ENCODE measurements at places on chromosomes 12 and 14.

DNA sequence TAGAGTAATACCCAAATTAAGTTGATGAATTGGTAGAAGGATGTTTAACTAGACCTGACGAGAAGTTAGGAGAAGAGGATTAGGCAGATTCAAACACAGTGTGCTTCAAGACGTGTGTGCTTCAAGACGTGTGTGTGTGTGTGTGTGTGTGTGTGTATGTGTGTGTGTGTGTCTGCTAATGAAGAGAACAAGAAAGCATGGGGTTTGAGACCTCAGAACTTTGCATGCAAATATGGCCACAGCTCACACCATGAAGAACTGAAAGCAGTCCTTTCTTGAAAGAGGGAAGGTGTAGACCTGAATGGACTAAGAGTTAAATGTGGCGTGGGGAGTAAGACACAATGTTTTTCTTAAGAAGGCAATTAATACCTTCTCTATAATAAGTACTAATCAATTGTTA lies 32.5 kb upstream of the SSPN start:
- no peak for DNase-seq

DNA sequence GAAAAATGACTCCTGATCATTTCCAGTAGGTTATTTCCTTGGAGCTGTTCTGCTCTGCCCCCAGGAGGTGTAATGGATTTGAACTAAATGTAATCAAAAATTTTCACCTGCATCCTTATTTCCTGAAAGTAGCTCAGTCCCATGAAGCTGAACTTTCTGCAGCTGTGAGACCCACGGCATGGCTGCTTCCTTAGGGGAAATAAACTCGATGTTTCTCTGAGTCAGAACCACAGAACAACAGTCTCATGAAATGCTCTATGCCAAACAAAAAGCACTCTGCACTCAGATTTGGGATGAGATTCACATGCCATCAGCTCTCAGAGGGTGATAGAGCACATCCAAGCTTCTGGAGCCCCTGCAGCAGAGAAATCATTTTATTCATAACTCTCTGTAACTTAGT lies 224.1 kb upstream of the PLEKHG7 start:
- no peak for DNase-seq

- DNase-seq, result no peak
Observed at GRCh38 chr14:39107591-39107996, 4.6 kb upstream of the SEC23A start.

DNA sequence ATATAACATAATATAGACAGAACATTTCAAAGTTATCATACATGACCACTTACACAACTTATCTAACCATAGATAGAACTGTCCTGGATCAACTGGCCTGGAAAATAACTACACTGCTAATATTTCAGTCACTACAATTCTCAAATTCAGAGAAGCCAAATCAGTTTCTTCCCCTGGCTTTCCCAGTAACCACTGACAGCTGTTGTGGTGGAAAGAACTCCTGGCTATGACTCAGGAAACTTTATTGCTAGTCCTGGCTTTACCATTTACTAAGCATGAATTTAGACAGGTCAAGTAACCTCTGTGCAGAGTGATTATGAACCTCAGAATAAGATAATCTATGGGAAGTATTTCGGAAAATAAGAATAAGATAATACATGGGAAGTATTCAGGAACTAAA lies 244.9 kb upstream of the DIO2 start:
- no peak for DNase-seq

DNA sequence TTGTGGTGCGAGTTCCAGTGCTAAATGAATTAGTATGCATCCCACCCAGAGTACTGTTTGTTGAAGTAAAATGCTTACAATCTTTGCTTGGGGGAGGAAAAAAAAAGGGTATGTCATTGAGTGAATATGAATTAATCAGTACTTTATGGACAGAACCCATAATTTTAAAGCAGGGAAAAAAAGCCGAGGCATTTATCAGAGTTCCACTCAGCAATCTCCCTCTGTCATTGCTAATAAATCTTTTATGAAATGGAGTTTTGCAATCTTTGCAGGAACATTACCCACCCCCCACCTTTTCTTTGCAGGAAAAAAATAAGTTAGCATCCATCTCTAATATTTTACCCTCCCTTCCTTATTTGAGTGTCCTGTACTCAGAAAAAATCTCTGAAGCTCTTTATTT lies 127.9 kb upstream of the TMPO start:
- DNase-seq, result no peak

DNA sequence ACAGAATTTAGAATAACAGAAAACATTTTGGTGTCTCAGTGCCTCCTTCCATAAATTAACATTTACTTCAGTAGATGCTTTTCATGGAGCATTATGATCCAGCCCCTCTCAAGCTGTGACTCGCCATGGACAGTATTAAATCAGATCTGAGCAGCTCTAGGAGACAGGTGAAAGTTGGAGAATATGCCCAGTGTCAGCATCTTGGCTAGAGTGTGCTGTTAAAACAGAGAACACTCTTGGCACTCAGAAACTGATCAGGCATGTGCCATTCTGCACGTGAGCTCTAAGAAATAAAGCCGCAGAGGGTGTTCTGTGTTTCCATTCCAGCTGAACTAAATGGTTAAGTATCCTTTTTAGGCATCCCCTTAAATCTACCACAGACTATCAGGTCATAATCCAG lies 68.0 kb downstream of the DIP2B start:
- DNase-seq, result no peak

DNA sequence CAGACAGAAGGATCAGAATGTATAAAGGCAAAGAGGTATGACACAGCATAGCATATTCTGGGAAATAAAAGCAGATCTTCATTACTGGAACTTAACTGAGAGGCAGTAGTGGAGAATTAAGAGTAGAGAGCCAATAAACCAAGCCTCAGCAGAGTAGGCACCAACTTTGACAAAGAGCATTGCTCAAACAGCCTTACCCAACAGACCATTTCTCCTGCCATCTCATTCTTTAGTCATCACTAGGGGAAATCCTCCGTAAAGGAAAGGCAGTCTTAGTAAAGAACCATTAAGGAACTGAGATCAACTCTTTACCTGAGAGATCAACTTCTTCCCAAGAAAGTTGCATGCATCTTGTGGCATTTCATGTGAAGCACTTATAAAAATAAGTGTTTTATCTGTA lies 36.6 kb downstream of the SENP1 start:
- DNase-seq, result no peak

- DNase-seq, result no peak
Observed at GRCh38 chr12:26971963-26972362, 33.7 kb downstream of the FGFR1OP2 start.

DNA sequence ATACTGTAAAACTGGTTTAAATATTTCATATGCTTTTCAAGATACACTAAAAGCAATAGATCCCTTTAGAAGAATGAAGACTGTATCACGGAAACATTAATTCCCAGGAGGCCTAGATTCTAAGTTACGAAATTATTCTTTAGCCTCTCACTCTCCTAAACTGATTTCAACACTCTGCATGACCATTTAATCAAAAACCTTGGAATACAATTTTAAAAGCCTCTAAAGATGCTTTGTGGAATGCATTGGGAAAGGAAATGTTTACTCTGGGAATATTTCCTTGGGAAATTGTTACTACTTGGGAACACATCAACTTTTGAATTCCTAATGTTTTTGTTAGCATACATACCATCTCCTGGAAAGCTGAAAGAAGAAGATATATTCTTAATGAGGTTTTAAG lies 255.7 kb upstream of the FAR2 start:
- DNase-seq, result no peak

- no peak for DNase-seq
Observed at GRCh38 chr14:97731800-97732199, 934.6 kb downstream of the VRK1 start.

GRCh38 chr12:46777587-46777986 lies 48.2 kb downstream of the SLC38A4 start:
- DNase-seq, result no peak

DNA sequence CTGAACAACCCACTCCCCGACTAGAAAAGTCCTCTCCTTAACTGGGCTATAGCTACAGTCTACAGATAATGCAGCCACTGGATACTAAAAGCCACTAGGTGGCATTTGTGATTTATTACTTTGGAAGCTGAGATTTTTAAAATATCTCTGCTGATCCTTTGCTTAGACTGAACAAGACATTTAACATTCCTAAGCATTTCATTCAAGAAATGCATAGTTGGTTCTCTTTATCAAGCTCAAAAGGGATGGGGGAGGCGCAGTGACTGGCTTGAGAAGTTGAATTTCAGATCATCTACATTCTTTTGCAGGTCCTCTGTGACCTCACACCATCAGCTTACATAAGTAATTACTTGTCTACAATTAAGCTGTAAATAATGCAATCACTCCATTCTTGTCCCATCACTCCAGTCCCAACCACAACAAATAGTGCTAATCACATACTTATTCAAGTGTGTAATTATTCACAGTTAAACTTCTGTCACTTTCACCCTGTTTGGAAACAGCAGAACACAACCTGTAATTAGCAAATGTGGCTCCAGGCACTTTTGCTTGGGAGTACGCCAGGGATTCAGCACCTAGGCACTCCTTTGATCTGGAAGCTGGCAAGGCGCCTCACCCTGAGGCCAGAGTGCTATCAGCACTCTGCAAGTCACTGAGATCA lies 203.6 kb downstream of the NOVA1 start:
- no peak for DNase-seq

DNA sequence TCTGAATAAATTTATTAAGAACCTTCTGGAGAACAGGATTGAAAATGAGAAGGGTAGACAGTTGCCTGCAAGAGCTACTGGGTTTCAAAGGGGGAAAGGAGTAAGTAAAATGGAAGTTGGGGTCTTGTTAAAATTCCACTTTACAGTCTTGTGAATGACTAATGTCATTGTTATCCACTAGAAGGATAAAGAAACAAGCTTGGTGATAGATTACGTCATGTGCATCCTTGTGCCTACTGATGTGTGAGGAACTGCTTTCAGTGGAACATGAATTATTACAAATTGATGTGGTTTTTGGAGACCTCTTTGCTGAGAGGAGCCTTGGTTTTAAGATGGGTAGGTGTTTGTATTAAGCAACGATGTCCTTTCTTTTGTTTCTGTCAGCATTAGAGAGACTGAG lies 272.5 kb upstream of the PRICKLE1 start:
- no peak for DNase-seq

GRCh38 chr14:52063052-52063462 lies 5.8 kb downstream of the NID2 start:
- DNase-seq, result no peak

- no peak for DNase-seq
Observed at GRCh38 chr14:31935391-31935790, 141.7 kb upstream of the ARHGAP5 start.

GRCh38 chr12:51351913-51352532 lies 5.5 kb upstream of the CELA1 start:
- no peak for DNase-seq

DNA sequence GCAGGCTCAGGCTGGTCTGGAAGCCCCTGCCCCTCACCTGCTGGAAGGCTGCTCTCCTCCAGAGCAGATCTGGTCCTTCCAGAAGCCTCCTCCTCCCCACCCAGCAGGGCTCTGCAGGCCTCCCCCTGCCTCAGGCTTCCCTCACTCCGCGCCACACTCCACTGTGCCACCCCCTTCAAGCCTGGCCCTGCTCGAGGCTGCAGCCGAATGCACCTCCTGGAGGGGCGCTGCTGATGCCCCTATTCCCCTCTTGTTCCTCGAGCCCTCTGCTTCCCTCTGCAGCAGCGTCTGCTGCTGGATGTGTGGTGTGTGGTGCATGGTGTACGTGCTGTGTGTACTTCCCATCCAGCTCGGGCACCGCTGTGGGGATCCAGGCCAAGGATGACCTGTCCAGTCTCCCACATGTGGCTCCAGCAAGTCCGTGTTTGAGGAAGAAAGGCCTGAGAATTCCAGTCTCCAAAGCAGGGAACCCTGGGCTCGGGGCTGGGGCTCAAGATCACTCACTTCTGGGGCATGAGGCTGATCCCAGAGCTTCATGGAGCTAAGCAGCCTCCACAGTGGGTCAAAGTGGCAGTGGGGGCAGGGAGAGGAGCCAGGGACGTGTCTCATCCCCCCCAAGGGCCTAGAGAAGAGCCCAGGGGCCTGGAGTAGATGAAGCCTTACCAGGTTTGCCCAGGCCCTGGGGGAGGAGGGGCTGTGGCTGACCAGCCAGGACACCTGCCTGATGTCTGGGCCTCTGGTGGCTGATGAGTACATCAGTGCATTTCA lies 136.0 kb upstream of the C14orf180 start:
- peak; percentile 43 for DNase-seq

- DNase-seq, result peak; percentile 46
Observed at GRCh38 chr14:96177766-96178375, 26.8 kb upstream of the BDKRB2 start.

- no peak for DNase-seq
Observed at GRCh38 chr14:99880651-99881420, 87.6 kb downstream of the EML1 start.

GRCh38 chr14:24999157-24999556 lies 50.8 kb downstream of the STXBP6 start:
- DNase-seq, result no peak

GRCh38 chr14:33967138-33967537 lies 16.3 kb upstream of the EGLN3 start:
- DNase-seq, result no peak

DNA sequence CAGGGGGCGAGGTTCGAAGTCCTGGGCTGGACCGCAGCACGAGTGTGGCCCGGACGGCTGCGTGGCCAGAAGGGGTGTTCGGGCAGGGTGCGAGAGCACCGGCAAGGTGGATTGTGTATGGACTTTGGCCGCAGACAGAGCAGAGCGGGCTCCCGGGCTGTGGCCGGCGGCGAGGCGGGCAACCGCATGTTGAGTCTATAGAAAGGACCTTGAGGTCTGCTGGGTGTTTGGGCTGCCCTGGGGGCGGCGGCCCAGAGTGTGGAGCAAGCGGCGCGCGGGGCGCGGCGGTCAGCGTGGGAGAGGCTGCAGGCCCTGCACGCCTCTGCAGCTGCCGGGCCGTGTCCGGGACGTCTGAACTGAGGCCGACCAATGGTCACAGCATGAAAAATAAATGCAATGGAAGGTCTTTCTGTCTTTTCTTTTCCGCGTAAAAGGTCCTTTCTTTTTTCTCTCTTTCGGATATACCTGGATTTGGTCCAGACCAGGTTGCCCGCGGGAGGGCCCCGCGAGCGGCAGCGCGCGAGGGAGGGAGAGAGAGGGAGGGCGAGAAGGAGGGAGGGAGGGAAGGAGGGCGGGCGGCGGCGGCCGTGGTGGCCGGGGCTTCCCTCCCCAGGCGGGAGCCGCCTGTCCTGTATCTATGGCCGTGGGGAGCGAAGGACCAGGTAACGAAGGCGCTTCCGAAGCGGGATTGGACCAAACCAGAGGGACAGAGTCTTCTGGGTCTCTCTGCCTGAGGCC lies 5.5 kb upstream of the HOXC9 start:
- no peak for DNase-seq

DNA sequence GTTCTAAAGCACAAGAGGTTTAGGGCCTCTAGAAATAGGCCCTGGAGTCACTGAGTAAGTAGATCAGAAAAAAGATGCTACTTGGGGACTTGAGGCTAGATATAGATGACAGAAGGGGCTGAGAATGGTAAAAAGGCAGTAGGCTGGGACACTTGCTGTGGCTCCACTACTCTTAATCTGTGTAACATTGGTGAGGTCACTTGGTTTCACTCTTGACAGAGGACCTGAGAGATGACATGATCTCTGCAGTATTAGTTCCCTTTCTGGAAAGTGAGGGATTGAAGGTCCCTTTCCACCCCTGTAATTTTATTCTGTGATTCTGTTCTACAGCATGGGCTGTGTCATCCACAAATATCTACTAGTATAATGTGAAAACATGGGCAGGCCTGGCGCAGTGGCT lies 39.7 kb downstream of the MAPKAPK5 start:
- no peak for DNase-seq

GRCh38 chr12:75727577-75727976 lies 216.2 kb upstream of the KRR1 start:
- no peak for DNase-seq

- DNase-seq, result peak; percentile 42
Observed at GRCh38 chr14:77761205-77761931, 412 bp upstream of the SNW1 start.
